ENCODE measurements at places on chromosomes 3 and 15. TPM values are rescaled to one million over a fixed set of nuclear protein-coding genes. Genes with fewer than 3 reads are reported as not detected.

DNA sequence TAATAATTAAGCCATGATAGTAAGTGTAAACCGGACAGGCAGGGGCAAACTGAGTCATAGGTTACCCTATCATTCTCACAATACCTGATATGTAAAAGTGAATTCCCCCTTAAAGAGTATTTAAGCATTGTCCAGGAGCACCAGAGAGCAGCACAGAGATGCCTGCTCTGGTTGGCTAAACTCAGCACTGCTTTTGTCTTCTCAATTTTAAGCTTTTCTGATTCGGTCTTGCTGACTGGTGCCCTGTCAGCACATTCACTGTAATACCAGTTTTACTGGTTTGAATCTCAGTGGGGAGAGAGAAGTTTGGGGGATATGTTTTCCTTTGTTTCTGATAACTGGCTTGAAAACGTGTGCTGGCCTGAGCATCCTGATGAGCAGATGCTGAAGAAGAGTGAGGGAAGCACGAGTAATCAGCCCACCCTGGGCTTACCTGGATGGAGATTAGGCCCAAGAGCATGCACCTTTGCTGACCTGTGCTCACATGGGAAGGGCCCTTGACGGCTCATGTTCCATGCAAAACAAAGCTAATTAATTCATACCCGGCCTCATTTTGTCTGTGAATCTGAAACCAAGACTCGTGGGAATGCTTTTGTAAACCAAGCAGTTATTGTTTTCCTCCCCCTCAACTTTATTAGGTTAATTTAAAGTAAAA, 208.5 kb upstream of the MRPL3 start:
- no peak overlapping the region for H3K27ac ChIP-seq
- H3K27me3 ChIP-seq, result no peaks in the 10 kb centered on the region
- no peaks in the 10 kb centered on the region for H3K36me3 ChIP-seq
- no peaks in the 10 kb centered on the region for H3K4me1 ChIP-seq

- DNase-seq, result no peak
- H3K36me3 ChIP-seq, result no peaks in the 10 kb centered on the region
- H3K4me1 ChIP-seq, result peaks cover 20% of the 10 kb centered on the region
- H3K4me3 ChIP-seq, result no peak overlapping the region
- H3K27ac ChIP-seq, result no peak overlapping the region
- no peaks in the 10 kb centered on the region for H3K27me3 ChIP-seq
Observed at GRCh38 chr3:171226794-171227193, 200.3 kb upstream of the SLC2A2 start.

DNA sequence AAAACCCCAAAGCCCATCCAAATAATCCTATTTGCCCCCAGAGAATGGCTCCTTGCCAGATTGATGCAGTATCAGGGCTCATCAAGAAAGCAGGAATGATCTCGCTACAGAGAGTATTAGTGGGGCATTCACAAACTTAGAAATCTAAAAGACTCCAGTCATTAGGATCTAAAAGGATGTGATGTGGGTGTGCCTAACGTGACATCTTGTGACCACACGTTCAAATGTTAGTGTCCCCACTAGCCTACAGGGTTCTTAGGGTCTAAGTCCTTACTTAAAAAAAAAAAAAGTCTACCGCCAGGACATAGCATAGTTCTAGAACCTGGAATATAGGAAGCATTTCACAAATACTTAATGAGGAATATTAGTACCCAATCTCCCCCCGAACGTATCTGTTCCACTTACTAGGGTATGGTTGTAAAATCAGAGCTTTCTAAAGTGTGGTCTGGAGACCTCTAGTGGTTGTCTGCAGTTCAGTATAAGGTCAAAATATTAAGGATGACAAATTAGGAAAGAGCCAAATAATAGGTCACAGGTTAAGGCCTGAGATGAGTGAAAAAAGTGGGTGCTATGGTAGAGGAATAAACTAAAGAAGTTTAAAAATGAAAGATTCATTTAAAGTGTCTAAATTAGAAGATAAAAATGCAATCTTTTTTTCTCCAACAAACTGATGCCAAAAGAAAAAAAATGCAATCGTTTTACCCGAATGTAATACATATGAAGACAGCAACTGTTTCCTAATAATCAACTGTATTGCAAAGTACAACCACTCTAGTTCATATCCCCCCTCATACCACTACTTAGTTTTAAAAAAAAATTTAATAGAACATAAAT, 4.2 kb upstream of the CHRM5 start:
- no peaks in the 10 kb centered on the region for H3K27me3 ChIP-seq
- H3K4me3 ChIP-seq, result no peak overlapping the region
- no peak for DNase-seq
- no peak overlapping the region for H3K27ac ChIP-seq

- no peaks in the 10 kb centered on the region for H3K4me1 ChIP-seq
- no peaks in the 10 kb centered on the region for H3K27me3 ChIP-seq
- no peak overlapping the region for H3K4me3 ChIP-seq
- no peaks in the 10 kb centered on the region for H3K36me3 ChIP-seq
- H3K27ac ChIP-seq, result no peak overlapping the region
Observed at GRCh38 chr3:122671553-122671952, 9.1 kb upstream of the PARP14 start.

DNA sequence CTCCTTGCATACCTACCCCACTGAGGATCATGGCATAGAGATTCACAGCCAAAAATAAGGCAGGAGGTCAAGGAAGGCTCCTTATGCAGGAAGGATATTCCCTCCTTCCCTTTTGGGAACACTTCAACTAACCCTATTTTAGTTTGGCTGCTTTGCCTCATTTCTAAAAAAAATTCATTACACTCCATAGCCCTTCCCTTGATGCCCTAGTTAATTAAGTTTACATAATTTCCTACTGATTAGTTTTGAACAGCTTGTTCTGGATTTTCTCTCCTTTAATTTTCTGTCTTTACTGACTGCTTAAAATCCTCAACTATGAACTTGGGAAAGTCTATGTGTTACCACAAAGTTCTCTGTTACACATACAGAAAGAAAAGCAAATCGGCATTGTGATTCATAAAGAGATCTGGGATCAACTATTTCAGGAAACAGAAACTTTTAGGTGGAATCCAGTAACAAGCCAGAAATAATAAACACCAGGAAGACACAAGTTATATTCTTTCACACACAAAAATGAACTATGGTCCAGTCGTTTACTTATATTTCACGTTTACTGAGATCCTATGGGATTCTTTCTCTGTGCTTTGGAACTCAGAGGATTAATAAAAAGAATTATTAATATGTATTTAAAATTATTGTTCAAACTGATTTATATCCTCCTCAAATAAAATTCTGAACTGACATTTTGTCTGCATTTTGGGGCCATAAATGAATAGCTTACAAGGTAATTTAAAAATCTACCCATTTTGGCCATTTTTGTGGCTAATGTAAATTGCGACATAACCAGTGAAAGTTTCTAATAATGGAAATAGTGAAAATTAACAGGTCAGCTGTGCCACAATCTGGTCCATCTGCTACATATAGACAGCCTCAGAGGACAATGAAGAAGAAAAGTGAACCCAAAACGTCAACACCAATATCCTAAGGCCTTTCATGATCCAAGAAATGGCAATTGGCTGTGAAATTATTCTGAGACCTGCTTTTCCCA, 113.8 kb downstream of the FRMD5 start:
- no peak overlapping the region for H3K27ac ChIP-seq
- DNase-seq, result no peak
- H3K27me3 ChIP-seq, result no peaks in the 10 kb centered on the region
- no peaks in the 10 kb centered on the region for H3K36me3 ChIP-seq
- H3K4me1 ChIP-seq, result no peaks in the 10 kb centered on the region
- no peak overlapping the region for H3K4me3 ChIP-seq

GRCh38 chr3:186590580-186591295, 20.2 kb downstream of the DNAJB11 start:
- DNase-seq, result no peak
- no peaks in the 10 kb centered on the region for H3K36me3 ChIP-seq
- no peak overlapping the region for H3K27ac ChIP-seq
- no peaks in the 10 kb centered on the region for H3K27me3 ChIP-seq

DNA sequence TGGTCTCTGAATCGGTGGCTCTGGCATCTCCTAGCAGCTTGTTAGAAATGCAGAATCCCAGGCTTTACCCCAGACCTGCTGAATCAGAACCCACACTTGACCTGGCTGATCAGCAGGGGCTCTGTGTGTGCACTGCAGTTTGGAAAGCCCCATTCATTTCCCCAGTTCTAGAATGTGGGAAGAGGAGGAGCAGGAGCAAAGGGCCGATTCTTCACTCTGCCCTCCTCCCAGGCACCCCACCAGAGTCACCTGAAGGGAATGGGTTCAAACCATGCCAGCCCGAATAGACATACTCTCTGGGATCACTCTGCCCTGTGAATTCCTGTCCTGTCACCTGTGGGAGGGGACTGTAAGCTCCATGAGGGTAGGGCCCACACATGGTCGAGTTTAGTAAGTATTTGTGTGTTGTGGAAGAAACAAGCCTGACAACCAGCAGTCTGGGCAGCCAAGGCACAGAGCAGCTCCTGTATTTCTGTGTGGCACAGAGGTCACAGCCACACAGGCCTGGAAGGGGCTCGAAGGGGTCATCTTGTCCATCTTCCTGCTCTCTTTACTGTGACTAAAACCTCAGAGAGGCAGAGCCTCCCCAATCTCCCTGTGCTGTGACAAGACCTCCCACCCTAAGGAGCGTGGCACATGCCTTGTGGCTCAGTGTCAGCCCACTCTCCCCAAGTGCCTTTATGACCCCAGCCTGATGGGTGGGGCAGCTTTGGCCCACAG, 29.0 kb upstream of the HHATL start:
- DNase-seq, result no peak
- H3K36me3 ChIP-seq, result no peaks in the 10 kb centered on the region

DNA sequence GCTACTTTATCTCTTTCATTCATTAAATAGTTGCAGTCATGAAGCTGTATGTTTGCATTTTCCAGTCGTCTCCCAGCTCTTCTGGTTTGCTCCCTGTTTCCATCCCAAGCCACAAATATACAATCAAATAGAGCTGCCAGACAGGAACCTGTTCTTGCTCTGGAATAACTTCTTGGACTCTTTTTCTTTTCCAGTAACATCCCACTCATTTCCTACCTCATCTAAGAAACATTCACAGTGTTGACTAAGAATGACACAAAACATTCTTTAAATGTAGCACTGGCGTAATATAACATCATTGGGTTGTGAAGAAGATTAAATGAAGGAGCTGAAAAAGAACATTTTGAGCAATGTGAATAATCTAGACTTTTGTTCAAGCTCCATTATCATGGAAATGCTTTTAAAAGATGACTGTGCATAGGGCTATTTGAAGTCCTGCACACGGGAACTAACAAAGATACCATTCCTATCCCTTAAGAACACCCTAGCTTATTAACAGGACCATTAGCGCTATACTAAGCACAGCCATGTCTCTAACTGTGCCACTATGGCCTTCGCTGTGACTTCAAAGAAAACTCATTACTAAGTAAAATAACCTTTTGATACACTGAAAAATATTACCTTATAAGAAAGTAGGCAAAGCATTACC, 574.0 kb downstream of the NAALADL2 start:
- H3K4me1 ChIP-seq, result no peaks in the 10 kb centered on the region
- H3K4me3 ChIP-seq, result no peak overlapping the region
- no peaks in the 10 kb centered on the region for H3K27me3 ChIP-seq
- no peak for DNase-seq
- H3K27ac ChIP-seq, result no peak overlapping the region
- H3K36me3 ChIP-seq, result no peaks in the 10 kb centered on the region

- H3K36me3 ChIP-seq, result no peaks in the 10 kb centered on the region
- no peak overlapping the region for H3K27ac ChIP-seq
- no peak for DNase-seq
Observed at GRCh38 chr3:138914870-138915502, 32.0 kb downstream of the FOXL2 start.

DNA sequence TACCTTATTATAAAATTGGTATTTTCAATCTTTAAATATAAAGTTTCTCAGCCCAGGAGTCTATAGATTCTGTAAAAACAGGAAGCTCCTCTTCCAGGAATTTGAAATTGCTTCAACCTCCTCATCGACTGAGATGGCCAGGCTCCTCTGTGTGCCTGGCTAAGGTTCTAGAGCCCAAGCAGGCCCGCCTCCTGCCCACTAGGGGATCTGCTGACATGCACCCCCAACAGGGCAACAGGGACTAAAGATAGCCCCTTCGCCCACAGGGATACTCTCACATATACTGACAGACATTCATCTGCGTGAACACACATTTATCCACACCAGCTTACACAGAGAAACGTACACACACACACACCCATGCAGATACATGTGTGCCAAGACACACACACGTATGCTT, 183.1 kb upstream of the TLE3 start:
- DNase-seq, result no peak
- H3K27ac ChIP-seq, result no peak overlapping the region
- H3K27me3 ChIP-seq, result no peaks in the 10 kb centered on the region
- H3K36me3 ChIP-seq, result no peaks in the 10 kb centered on the region
- no peaks in the 10 kb centered on the region for H3K4me1 ChIP-seq

DNA sequence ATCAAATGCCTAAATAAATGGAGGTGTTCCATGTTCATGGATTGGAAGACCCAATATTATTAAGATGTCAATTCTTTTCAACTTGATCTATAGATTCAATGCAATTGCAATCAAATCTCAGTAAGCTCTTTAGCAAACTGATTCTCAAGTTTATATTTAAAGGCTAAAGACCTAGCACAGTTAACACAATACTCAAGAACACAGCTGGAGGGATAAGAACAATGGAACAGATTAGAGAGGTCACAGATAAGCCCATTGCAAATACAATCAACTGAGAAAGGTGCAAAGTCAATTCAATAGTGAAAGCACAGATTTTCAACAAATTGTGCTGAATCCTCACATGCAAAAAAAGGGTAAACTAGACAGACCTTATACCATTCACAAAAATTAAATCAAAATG, 198.9 kb downstream of the P3H2 start:
- H3K27me3 ChIP-seq, result no peaks in the 10 kb centered on the region
- no peak overlapping the region for H3K27ac ChIP-seq
- DNase-seq, result no peak
- H3K4me3 ChIP-seq, result no peak overlapping the region

GRCh38 chr3:146682171-146682570, 77.0 kb upstream of the PLSCR5 start:
- DNase-seq, result no peak
- H3K4me3 ChIP-seq, result no peak overlapping the region
- no peaks in the 10 kb centered on the region for H3K4me1 ChIP-seq
- H3K36me3 ChIP-seq, result no peaks in the 10 kb centered on the region
- H3K27ac ChIP-seq, result no peak overlapping the region
- H3K27me3 ChIP-seq, result no peaks in the 10 kb centered on the region

Gene CPEB1
- total RNA-seq, result 0.17 TPM

Gene KCNMB3
- 0.87 TPM for total RNA-seq

Gene MEX3B
- total RNA-seq, result 1.6 TPM

Gene RAF1
- 116 TPM for total RNA-seq

Gene SUSD5
- not detected for total RNA-seq

Gene RASGRP1
- total RNA-seq, result 125 TPM
